ENCODE measurements at places on chromosomes 2 and 18.

- no peak for DNase-seq
These were observed 1184.0 kb upstream of the GYPC start for GRCh38 chr2:125471963-125472362.

DNA sequence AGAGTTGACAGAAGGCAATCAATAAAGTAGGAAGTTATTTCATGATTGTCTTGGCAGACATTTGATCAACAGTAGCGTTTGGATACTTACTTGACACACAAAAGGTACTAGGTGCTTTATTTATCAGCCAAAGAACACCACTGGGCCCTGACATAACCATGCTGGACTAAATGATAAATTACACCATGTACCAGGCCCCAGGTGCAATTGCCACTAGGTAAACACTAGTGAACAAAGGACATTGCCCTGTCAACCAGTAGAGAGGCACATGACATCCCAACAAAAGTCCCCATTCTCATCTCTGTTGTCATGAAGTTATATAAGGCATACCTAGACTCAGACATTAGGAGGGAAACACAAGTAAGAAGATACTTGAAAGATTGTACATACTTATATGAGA lies 747.2 kb downstream of the SATB2 start:
- DNase-seq: no peak

GRCh38 chr2:117058366-117058765 lies 756.1 kb upstream of the DDX18 start:
- no peak for DNase-seq

GRCh38 chr2:120262761-120263428 lies 10.2 kb downstream of the RALB start:
- no peak for DNase-seq

DNA sequence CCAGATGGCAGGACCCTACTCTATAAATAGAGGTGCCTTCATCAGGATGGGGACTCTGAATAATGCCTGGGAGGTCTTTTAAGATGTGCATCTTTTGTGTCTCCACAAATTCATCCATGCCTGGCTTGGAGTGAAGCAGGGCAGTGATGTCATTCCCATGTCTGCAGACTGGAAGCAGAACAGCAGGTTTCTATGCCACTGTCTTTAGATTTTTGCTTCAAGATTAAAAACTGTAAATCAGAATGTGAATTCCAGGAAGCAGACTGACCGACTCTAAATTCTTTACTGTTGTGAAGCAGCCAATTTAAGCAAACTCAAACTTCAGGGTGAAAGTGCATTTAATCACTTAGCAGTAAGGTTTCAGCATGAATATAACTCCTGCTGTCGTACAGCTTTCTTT lies 159.3 kb downstream of the SCG2 start:
- no peak for DNase-seq

GRCh38 chr2:127086990-127087790 lies 19.8 kb downstream of the BIN1 start:
- no peak for DNase-seq

- DNase-seq: no peak
These were observed 69.6 kb upstream of the CREB1 start for GRCh38 chr2:207459990-207460757.

- DNase-seq: no peak
These were observed 199.2 kb upstream of the NT5C1B start for GRCh38 chr2:18788592-18788991.

DNA sequence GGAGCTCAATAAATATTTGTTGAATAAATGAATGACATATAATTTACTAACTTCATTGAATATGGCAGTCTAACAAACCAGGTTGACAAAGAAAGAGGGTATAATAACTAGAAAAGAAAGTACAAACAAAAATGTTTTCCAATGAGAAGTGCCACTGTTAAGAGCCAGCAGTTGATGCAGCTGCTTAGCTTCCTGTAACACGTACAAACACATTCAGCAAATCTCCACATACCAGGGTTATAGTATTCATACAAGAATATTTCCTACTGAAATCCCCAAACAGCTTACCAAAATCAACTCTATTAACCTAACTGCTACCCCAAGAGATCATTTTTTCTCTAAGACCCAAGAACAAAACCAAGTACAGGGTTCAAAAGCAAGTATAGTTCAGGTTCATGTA lies 77.7 kb downstream of the THADA start:
- DNase-seq: no peak

DNA sequence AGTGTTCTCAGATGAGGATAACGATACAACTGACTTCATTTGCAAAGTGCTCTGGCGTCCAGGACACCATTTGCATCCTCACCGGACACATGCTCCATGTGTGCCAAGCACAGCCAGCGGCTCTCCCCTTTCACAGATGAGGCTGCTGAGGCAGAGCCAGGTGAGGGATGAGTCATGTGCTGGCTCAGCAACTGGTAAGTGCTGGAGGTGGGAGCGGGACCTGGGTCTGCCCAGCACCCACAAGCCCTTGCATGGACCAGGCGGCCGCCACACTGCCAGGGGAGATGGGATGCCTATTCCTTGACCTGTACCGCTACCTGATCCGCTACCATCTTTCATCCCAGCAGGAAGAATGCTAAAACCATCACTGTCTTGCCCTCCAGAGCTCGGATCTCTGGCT lies 86.2 kb upstream of the ASB18 start:
- DNase-seq: no peak

GRCh38 chr2:37585295-37585908 lies 86.0 kb downstream of the CDC42EP3 start:
- DNase-seq: no peak

GRCh38 chr2:26364669-26365068 lies 18.1 kb upstream of the ADGRF3 start:
- DNase-seq: no peak

DNA sequence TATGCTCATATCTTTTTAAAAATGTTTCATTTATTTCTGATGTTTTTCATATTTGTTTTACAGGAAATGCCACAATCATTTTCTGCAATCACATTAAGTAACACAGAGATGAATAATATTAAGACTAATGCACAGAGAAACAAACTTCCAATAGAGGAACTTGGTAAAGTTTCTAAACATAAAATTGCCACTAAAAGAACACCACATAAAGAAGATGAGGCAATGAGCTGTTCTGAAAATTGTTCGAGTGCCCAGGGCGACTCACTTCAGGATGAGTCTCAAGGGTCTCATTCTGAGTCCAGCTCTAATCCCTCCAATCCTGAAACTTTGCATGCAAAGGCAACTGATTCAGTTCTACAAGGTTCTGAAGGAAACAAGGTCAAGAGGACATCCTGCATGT lies 70.4 kb downstream of the APLF start:
- DNase-seq: no peak

DNA sequence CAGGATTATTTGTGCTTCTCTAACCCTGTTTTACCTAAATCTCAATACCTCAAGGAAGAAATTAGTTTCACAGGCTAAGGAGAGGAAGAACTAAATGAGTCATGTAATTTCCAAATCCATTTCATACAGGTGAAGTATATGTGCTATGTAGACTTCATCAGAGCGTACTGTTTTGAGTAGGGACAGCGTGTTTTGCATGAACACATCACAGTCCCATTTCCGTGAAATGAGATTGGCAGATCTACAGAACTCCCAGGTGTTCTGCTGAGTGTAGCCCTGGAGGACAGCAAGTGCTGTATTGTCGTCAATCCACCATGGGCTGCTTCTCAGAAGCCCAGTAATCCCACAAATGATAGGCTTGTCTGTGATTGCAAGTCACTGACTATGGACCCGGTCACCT lies 97.7 kb downstream of the XRCC5 start:
- no peak for DNase-seq

DNA sequence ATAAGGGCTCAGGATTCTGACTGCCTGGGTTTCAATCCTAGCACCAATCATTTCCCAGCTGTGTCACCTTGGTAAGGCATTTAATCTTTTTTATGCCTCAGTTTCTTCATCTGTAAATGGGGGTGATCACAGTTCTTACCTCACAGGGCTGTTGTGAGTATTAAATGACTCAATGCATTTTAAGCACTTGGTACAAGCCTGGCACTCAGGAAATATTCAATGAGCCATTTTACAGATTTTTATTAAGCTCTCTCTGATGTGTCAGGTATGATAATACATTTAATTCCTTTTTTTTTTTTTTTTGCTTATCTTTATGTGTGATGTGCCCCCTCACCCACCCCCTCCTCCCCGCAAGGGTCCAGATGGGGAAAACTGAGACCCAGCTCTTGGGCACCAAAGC lies 12.0 kb downstream of the SPEG start:
- no peak for DNase-seq

- no peak for DNase-seq
These were observed 168.0 kb downstream of the ASXL3 start for GRCh38 chr18:33745871-33746545.

- DNase-seq: no peak
These were observed 21.0 kb downstream of the SMAD2 start for GRCh38 chr18:47909484-47909883.

GRCh38 chr2:5720426-5720825 lies 28.2 kb downstream of the SOX11 start:
- DNase-seq: no peak

DNA sequence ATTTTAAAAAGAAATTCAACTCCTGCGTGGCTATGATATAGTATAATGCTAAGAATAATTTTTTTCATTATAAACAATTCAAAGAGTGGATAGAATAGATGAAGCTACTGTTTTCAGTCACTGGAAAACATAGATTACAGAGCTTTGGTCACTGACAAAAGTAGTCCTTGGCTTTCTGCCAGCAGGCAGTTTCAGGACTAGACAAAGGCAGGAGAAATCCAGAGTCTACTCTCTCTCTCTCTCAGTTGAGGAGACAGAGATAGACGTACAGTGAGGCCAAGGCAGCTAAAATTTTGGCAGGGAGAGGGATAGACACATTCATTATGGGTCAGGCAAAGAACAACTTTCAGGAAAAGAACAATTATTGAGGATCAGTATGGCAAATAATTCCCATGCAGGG lies 491.4 kb upstream of the CRIM1 start:
- DNase-seq: no peak

DNA sequence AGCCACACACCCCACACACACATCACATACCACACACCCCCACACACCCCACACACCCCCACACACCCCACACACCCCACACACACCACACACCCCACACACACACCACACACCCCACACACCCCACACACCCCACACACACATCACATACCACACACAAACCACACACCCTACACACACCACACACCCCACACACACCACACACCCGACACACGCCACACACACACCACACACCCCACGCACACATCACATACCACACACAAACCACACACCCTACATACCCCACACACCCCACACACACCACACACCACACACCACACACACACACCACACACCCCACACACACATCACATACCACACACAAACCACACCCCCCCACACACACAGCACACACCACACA lies 22.4 kb downstream of the TWIST2 start:
- DNase-seq: no peak

DNA sequence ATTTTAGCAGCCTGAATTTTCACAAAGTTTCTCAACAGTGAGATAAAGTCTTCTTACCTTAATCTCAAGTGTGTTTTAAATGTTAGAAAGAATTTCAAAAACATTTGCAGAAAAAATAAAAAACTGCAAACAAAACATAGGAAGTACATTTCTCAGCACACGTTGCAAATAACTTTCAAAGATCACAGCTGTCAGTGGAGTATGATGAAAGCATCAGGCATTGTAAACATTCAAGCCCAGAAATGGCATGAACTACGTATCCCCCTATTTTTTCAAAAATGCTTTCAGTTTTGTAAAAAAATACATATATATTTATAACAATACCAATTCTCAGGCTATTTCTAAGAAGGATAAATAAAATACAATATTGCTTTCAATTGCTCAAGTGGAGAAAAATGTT lies 320.6 kb upstream of the TFPI start:
- DNase-seq: no peak

GRCh38 chr2:177631680-177632079 lies 239.1 kb downstream of the AGPS start:
- DNase-seq: no peak

- no peak for DNase-seq
These were observed 43.3 kb downstream of the LRRFIP1 start for GRCh38 chr2:237670641-237671040.

GRCh38 chr2:48605482-48606175 lies 12.0 kb upstream of the GTF2A1L start:
- no peak for DNase-seq

DNA sequence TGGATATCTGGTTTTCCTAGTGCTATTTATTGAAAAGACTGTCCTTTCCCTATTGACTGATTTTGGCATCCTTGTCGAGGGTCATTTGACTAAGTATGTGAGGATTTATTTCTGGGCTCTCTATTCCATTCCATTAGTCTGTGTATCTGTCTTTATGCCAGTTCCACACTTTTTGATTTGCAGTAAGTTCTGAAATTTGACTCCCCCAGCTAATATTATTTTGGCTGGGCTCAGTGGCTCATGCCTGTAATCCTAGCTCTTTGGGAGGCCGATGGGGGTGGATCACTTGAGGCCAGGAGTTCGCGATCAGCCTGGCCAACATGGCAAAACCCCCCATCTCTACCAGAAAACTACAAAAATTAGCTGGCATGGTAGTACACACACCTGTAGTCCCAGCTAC lies 46.8 kb upstream of the GAREM2 start:
- no peak for DNase-seq

DNA sequence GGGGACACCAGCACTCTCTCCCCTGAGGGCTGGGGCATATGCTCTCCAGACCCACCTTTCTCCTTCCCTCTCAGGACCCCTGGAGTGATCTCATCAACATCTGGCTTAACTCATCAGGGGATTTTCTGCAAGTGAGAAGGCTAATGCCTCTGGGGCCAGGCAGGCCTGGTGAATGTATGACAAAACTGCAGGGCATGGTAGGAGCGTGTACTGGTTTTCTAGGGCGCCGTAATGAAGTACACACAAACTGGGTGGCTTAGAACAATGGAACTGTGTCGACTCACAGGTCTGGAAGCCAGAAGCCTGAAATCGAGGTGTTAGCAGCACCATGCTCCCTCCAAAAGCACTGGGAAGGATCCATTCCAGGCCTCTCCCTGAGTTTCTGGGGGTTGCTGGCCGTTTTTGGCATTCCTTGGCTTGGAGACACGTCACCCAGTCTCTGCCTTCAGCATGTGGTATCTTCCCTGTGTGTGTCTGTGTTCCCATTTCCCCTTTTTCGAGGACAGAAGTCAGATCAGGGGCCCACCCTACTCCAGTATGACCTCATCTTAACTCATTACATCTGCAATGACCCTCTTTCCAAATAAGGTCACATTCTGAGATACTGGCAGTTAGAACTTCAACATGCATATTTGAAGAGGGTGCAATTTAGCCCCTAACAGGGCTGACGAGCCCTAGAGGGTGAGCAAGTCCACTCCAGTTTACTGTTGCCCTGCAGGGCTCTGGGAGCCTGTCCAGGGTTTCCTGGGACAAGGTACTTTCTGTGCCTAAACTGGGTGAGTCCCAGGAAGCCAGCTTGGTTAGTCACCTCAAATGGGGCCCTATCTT lies 45.5 kb upstream of the CAB39 start:
- DNase-seq: no peak

GRCh38 chr2:70907130-70908057 lies 28.3 kb upstream of the ATP6V1B1 start:
- DNase-seq: no peak
